ENCODE measurements at places on chromosomes 1 and 21.

- no peak for DNase-seq
Measured at GRCh38 chr1:178342745-178343144, 154.0 kb downstream of the CLEC20A start.

DNA sequence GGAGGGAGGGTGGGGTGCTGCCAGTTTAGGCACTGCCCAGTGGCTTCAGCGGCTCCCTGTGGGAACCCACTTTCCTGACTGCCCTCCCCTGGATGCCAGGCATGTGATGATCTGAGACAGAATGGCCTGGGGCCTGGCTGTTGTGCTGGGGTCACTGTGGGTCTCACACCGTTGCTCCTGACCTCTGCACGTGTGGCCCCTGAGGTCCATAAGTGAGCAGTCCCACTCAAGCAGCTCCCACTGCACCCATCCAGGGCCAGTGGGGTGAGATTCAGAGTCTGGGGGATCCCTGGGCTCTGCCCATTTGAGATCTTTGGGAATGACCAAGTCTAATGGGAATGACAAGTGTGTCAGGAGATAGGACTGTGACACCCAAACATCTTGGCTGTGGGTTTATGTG lies 18.0 kb downstream of the PODN start:
- no peak for DNase-seq

DNA sequence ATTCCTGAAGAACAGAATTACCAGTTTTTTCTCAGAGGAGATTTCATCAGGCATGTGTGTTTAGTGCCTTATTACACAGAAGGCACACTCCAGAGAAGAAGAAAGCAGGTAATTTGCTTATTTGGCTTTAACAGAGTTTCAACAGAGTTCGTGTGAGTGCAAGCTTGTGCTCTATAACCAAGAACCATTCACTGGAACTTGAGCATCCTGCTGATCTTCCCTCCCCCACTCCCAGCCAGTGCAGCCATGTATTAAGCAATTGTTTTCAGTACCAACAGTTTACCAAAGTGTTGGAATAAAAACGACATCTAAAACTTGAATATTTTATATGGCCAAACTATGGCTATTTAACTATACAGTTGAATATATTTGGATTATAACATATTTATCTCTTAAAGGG lies 4.3 kb downstream of the MGST3 start:
- DNase-seq = no peak

DNA sequence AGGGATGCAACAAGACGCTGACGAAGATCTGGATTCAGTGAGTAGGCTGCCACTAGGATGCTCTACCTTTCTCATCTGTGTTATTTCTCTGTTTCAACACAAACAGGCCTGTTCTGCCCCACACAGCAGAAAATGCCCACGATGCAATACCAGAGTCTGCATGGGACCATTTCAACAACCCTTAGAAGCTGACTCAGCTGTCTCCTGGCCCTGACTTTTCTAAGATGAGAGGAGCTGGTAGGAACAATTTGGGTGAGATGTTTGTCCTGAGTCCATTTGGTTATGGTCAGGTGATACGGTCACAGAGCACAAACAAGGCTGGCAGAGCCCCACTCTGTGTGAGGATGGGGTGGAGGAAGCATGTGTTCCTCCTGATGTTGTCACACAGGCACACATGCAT lies 11.5 kb upstream of the SLC2A1 start:
- DNase-seq = no peak

DNA sequence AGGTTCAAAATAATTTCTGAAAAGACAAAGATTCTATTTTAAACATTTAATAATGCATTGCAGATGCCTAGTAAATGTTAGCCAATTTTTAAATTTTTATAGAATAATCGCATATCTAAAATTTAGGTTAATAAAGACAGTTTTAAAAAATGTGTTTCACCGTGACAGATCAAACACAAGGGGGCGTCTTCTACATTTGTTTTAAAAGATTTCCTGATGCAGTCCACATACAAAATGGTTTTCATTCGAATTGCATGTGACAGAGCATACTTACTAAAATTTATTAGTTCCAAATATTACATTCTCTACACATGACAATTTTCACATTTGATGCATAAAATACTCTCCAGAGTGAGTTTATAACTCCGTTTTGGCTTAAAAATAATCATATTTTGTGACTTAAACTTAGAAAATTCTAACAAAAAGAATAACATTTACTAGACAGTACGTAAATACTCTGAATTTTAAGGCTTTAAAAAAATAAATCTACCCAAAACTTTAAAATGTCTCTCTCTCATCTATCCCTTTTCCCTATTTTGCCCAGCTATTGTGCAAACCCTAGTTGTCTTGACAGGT lies 75.5 kb downstream of the ADAMTS1 start:
- peak; percentile 5 for DNase-seq

GRCh38 chr1:51727366-51727765 lies 110.5 kb downstream of the OSBPL9 start:
- no peak for DNase-seq

GRCh38 chr1:29461115-29461739 lies 224.9 kb downstream of the PTPRU start:
- no peak for DNase-seq

GRCh38 chr21:37737507-37737906 lies 178.8 kb downstream of the KCNJ6 start:
- DNase-seq = no peak

- DNase-seq = no peak
Measured at GRCh38 chr1:151716771-151717631, at the start of gene CELF3. CELF3 (minus strand) TSS chr1:151716803; CDS start chr1:151716020, 783 bp downstream.

DNA sequence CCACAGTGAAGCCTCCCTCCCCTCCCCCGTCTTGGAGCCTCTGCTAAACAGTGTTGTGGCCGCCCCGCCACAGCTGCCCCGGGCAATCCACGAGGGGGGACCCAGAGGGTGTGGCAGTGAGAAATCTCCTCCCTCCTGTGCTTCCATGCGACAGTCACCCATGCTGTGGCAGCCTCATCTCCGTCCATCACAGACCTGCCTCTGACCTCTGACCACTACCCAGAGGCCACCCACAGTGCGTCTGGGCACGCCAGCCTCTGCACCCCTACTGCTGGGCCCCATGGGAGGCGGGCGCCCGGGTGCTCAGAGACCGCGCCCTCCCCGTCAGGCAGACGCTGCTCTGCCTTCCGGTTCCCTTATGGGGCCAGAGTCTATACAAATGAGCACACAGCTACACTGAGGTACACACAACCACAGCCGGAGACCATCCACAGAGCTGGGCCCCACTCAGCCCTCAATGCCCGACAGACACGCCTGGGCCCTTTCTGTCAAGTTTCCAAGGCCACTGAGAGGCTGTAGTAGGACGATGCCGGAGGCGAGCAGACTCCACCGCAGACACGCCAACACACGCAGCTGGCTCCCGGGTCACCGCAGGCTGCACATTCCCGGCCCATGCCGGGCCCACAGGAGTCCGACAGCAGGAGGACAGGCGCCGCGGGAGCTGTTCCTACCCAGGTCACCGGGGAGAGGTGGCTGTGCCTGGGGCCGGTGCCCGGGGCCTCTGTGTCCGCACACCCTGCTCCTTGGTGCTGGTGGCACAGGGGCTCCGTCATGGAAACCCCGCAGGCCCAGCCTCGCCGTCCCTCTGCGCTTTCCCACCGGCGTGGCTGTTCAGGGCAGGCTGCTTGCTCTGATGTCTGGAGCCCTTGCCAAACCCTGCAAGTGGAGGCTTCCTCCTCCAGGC lies 23.9 kb upstream of the TMEM52 start:
- no peak for DNase-seq

- DNase-seq = no peak
Measured at GRCh38 chr21:23936991-23937390, 1670.3 kb downstream of the MRPL39 start.

- DNase-seq = peak; percentile 75
Measured at GRCh38 chr1:197526736-197527371, 248.4 kb downstream of the DENND1B start.

DNA sequence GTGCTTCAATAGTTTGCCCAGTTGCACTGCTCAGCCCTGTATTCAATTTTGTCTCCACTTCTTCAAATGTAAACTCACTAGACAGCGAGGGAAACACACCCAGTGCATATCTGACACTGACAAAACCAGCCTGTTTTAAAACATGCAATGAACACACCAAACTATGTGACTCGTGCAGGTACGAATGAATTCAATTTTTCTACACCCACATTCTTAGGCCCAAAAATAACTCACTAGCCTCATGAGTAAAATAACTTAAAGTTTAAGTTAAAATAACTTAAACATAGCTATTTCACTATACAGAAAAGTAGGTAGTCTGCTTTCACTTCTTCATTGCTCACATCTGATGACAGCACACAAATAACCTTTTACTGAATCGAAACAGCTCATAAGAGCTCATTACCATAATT lies 21.1 kb downstream of the TTC13 start:
- no peak for DNase-seq

GRCh38 chr1:1021010-1021919 lies 1.3 kb downstream of the AGRN start:
- peak; percentile 68 for DNase-seq

DNA sequence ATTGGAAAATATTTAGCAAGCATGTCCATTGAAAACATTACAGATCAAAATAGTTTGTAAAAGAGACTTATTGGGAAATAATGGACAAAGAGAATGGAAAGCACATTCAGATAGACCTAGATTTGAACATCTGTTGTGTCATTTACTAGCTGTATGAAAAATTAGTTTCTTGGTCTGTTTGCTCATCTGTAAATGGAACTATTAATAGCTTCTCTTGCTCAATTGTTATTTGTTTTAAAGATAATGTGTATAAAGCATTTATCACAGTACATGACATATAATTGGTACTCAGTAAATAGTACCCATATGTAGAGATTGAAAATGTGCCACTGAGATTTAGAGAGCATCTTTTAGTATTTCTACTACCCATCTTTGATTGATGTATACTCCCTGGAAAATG lies 25.9 kb downstream of the RPAP2 start:
- no peak for DNase-seq

DNA sequence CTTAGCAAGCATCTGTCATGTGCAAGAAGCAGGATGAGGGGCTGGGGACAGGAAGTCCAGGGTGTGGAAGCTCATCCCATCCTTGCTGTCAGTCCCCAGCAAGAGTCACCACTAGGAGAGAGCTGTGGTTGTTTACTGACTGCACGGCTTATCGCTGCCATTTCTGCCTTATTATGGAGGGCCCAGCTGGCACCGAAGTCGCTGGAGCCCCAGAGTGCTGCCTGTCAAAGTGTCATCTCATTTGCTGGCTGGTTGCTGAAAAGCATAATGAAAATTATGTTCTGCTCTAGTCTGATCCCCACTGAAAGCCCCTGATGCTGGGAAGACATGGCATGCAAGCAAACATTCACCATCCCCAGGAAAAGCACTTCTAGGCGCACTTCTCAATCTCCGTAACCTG lies 642.7 kb downstream of the NPHP4 start:
- no peak for DNase-seq

GRCh38 chr21:44571844-44572782 lies 1.4 kb upstream of the KRTAP10-4 start:
- no peak for DNase-seq

DNA sequence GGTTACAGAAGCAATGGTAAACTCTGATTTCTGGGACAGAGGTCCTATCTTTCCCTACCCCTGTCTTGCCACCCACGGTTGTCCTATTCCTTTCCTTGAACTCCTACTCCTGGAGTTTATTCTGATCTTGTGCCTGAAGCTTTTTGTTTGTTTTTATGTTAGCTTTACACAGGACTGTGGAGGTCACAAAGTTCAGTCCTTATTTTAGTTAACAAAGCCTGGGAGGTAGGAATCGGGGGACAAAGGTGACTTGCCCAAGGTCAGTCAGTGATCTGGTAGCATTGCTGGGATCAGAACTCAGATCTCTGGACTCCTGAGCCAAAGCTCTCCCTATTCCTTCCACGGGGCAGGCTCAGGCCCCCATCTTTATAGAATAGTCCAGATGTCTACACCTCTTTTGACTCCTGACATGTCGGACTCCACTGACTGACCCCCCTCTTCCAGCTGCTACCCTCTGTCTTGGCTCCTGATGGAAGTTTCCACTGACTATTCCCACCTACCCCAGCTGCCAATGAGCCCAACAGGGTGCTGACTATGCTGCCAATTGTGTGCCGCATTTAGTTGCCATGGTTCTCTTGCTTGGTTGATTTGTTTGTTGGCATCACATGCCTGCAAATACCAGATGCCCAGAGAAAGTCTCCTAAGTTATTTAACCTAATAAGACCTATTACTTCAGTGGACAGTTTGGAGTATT lies 9.9 kb downstream of the F5 start:
- DNase-seq = no peak

- DNase-seq = no peak
Measured at GRCh38 chr21:38297194-38297631, 40.4 kb downstream of the KCNJ15 start.

DNA sequence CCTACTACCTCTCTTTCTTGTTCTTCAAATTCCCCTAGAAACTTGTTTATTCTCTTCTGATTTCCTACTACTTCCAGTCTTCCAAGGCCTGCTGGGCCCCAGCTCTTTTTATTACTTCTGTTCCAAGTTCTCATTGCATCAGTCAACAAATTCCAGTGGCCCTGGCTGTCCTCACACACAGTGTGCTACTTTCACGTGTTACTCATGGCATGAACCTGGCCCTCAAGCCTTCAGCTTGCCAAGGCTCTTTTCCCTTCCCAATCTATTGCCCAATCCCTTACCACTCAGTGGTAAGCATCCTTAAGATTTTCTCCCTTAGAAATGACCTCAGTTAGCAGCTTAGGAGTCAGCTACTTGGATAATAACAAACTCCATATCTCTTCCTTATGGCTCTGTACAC lies 613.5 kb downstream of the LMO4 start:
- no peak for DNase-seq

DNA sequence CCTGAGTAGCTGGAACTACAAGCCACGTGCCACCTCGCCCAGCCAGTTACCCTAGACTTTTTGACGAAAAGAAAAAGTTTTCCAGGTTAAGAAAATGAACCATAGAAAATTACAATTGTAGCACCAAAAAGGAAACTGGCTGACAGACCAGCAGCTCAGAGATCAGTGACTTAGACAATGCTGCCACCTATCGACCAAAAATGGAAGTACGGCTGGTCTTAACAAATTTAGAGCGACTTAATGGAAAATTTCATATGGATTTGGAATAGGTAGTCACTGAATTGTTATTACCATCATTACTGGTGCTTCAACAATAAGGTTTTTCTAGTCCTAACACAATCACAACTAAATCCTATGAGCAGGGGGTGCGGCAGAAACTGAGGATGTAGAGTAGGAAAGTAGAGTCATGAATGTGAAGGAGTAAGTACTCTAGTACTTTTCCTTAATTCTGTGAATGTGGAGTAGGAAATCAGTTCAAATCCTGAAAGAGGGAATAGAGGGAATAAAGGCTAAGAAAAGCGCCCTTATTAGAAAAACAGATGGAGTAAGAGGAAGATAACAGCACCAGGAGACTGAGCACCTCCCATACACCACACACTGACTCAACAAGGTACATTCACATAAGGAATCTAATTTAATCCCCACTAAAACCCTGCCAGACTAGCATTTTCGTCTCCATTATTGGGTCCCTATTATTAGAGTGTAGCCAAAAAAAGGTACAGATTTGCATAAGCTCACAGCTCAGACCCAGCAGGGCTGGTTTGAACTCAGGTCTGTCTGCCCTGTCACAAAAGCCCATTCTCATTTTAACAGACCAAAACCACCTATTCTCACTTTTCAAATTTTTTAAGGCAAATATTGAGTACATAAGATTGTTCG lies 37.9 kb upstream of the MGST3 start:
- DNase-seq = peak; percentile 66

Data from RKO (cell line).